ENCODE measurements at places on chromosomes 5 and 9.

GRCh38 chr9:113621309-113621791 is 157.8 kb downstream of the RGS3 start:
- peak; percentile 51 for DNase-seq

DNA sequence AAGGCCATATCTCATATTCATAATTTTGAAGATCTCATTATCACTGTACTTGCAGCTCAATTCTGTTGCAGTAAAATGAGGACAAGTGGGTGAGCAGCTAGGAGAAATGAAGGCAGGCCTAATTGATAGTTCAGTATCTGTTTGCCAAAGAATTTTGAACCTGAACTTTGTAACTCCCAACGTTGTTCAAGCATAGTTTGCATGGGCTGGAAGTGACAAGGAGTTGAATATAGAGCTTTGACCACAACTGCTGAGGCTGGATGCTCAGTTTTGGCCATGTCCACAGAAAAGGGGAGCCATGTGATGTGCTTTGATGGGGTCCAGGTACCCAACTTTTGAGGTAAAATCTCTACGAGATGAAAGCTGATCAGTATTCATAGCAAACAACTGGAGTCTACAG is 177.5 kb downstream of the NXNL2 start:
- DNase-seq: no peak

GRCh38 chr5:146921225-146921624 is 42.7 kb upstream of the PPP2R2B start:
- DNase-seq: no peak

GRCh38 chr5:40134883-40135520 is 544.7 kb upstream of the PTGER4 start:
- no peak for DNase-seq

GRCh38 chr9:128552744-128553440 is 505 bp downstream of the SPTAN1 start:
- peak; percentile 91 for DNase-seq

- DNase-seq: no peak
Observed at GRCh38 chr9:81538890-81539289, 150.5 kb downstream of the TLE1 start.

- DNase-seq: no peak
Observed at GRCh38 chr5:96703384-96703920, 41.3 kb downstream of the CAST start.

DNA sequence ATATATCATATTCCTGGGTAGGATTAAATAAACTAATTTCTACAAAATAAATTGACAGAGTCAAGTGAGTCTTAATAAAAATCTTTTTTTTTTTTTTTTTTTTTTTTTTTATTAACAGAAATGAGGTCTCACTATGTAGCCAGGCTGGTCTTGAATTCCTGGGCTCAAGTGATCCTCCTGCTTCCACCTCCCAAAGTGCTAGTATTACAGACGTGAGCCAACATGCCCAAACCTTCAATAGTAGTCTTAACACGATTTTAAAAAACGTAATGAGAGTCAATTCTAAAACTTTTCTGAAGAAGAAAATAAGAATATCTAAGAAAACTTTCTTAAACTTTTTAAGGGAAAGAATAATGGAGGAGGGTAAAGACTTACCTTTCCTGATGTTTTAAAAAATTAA is 84.2 kb downstream of the YIPF5 start:
- DNase-seq: no peak

- DNase-seq: peak; percentile 80
Observed at GRCh38 chr5:474840-475661, 32.1 kb downstream of the EXOC3 start.

- DNase-seq: no peak
Observed at GRCh38 chr9:2764353-2764752, 47.0 kb downstream of the KCNV2 start.

GRCh38 chr9:97307091-97307490 is 368 bp upstream of the CCDC180 start:
- DNase-seq: peak; percentile 95

- DNase-seq: no peak
Observed at GRCh38 chr5:15502208-15502607, 2.2 kb downstream of the FBXL7 start.

DNA sequence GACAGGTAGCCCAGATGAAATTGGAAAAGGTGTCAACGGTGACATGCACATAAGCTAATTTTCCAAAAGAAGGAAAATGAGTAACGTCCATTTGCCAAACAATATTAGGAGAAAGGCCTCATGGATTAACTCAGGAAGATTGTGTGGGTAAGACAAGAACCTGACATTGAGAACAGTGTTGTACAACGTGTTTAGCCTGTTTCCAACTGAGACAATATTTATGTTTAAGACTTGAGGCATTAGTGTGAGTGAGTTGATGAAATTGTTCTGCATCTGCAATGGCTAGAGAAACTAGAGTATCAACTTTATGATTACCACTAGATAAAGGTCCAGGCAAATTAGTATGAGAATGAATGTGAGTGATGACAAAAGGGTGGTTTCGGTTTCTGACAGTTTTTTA is 191.3 kb upstream of the RAI14 start:
- no peak for DNase-seq

DNA sequence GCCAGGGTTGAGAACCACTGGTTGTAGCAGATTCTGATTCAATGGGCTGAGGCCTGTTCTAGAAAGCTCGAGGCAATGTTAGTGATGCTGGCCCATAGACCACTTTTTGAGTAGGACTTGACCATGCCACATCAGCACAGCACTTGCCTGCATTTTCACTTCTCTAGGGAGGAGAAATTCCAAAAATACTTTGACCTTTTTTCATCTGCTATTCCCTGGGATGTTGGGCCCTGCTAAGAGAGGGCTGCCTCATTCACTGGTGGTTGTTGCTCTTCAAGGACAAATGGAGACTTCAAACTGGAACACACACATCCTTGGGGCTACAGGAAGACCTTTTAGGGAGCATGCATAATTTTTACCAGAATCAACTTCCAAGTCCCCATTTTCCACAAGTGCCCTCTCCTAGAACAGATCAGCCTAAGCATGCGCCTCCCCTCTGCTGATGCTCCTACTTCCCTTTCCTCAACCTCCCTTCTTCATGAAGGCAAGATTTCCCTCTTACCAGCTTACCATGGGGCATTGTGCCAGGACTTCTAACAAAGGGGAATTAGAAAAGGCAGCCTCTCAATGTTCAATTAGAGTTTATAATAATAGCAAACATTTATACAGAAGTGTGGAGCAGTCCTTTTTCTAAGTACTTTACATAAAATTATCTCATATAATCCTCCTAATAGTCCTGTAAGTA is 12.7 kb upstream of the TGFBI start:
- no peak for DNase-seq

DNA sequence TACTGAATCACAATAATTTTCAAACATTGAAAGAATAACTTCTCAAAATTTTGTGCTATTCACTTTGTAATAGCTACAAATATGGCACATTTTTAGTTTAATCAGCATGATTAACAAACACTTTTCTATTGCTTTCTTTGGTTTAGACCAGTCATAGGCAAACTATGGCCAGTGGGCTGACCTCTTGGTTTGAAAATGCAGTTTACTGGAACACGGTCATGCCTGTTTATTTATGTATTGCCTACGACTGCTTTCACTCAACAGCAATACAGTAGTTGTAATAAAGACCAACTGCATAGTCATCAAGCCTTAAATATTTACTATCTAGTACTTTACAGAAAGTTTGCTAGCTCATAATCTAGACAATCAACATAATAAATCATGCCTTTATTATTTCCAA is 810.8 kb downstream of the TLE1 start:
- DNase-seq: no peak

DNA sequence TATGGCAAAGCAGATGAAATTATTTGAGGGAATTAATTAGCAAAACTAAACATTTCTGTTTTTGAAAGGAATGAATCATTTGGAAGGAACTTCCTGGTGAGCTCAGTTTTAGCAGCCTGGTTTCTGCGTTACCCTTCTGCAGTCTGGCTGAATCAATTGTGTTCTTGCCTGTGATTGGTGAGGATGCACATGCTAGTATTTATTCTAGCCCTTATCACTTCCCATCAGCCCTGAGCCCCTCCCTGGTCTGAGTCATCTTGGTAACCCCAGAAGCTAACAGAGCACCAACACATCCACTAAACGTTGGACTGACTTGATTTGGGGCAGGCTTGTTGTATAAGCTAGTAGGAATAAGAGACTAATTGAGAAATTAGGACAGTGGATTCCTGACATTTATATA is 6.6 kb downstream of the TJP2 start:
- no peak for DNase-seq

DNA sequence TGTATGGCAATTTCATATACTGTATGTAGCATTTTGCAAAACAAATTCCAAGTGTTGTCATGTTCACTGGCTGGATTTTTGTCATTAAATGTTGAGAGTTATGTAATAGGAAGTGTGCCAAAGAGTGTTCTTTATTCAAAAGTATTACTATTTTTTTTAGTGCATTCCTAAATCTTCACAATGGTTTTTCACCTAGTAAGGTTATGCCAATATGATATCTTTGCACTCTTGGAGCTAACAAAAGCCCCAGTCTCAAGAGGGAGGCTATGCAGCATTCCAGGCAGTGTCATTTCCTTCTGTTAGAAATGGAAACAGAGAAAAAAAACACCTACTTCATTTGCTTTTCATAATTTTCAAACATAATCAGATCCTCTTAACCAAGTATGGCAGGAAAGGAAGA is 5.1 kb upstream of the SSBP2 start:
- DNase-seq: no peak

GRCh38 chr9:13461414-13461991 is 182.0 kb upstream of the MPDZ start:
- DNase-seq: no peak

GRCh38 chr9:130665431-130666392 is 1.3 kb downstream of the PRDM12 start:
- DNase-seq: peak; percentile 89

- DNase-seq: no peak
Observed at GRCh38 chr5:54317511-54318260, 7.3 kb upstream of the ARL15 start.

DNA sequence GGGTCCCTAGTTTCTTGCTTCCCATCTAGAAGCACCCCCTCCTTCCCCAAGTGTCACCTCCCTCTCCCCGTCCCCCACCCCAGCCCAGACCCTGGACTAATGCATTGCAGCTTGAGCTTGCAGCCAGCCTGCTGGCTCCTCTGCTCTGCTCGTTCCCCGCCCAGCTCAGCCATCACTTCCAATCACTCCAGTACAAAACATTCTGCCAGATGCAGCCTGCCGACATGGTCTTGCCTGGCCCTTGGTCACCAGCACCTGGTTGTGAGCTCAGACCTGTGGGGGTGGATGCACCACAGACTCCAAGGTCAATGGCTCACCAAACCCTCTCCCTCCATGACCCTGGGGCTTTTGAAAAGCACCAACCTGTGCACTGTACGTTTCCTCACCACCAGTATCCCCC is 172.9 kb upstream of the SMIM23 start:
- no peak for DNase-seq

GRCh38 chr5:154374264-154374663 is 71.5 kb upstream of the SAP30L start:
- no peak for DNase-seq

GRCh38 chr9:127806871-127807270 is 4.2 kb downstream of the FPGS start:
- no peak for DNase-seq

GRCh38 chr5:132046880-132047299 is 13.6 kb upstream of the IL3 start:
- DNase-seq: no peak

DNA sequence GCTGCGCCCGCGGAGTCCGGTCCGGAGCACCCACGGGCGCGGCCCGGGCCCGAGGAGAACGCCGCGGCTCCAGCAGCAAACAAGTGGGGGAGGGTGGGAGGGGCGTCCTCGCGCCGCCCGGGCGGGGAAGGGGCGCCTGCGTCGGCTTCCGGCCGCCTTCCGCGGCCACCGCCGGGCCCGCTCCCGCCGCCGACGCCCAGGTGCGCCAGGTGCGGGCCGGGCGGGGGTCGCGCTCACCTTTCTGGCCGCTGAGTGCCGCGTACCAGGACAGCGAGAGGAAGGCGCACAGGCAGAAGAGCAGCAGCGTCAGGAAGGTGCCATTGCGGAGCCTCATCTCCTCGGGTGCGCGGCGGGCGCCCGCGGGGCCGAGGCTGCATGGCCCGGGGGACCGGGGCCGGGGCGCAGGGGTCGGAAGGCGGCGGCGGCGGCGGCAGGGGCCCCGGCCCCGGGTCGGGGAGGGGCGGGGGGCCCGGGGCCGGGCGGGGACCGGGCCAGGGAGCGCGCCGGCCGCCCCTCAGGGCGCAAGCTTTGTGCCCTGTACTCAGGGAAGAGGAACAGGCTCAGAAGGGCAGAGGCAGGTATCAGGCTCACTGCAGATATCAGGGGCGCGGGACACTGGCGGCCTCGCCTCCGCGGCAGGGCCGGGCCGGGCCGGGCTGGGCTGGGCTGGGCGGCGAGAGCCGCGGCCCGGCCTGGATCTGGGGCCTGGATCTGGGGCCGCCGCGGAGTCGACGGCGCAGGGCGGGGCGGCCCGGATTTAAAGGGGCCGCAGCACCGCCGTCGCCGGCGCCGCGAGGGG is at the start of gene MGAT4B:
Gene MGAT4B (minus strand): TSS at position 617 of the 799 bp plus-strand sequence. CDS start 283 bp downstream, at position 334.
- peak; percentile 98 for DNase-seq
